Effector memory CD4-positive, alpha-beta T cell (primary cell): ENCODE measurements at places on chromosomes 3 and 15.

- DNase-seq, result no peak
Measured at GRCh38 chr3:74542441-74542840, 72.0 kb downstream of the CNTN3 start.

GRCh38 chr3:72102112-72102616, 317.2 kb upstream of the PROK2 start:
- no peak for DNase-seq

GRCh38 chr15:72865486-72865885, 81.9 kb upstream of the ADPGK start:
- no peak for DNase-seq

- DNase-seq, result no peak
Measured at GRCh38 chr3:58047826-58048225, 39.6 kb downstream of the FLNB start.

DNA sequence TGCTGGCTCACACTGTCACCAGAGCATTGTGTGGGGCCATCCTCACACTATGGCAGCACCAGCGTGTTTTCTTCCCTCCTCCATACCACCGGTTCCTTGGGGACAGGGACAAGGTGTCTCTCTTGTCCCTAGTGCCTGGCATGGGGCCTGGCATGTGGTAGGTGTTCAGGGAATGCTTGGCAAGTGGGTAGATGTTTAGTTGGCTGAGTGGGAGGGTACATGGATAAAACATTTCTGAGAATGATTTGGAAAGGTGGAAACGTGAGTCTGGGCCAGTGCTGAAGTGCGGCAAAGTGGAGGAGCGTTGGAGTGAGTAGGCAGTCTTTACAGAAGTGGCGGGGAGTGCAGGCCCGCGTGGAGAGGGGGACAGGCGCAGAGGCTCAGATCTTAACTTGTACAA, 15.0 kb downstream of the SNAPC5 start:
- no peak for DNase-seq

DNA sequence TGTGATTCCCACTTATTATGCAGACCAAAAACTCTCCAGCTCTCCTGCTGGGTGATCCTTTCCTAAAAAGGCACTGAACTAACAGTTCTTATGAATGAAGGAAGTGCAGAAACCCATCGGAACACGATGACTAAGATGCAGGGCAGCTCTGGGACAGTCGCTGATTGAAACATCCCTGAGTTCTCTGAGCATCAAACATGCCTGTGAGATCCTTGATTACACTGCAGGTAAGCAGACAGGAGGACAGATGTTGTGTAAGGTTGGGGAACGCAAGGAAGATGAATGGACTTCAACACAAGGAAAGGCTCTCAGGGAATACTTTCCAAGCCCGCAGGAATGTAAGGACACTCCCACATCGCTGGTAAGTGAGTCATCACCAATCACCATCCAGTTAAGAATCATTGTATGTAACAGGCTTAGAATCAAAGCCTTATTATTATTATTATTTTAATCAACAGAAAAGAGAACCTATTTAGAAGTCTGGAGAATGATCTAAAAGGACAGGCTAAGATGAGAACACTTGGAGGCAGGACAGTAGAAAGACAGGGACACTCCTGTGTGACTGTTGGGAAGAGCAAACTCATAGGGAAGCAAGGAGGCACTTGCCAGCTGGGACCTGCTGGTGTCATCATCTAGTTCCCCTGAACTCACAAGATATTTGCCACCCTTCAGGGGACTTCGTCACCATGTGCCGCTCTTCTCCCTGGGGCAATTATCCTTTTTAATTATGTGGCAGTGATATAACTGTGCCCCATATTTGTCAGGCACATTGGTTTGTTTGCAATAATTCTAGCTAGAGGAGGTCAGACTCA, 26.0 kb downstream of the TMEM158 start:
- DNase-seq, result no peak

DNA sequence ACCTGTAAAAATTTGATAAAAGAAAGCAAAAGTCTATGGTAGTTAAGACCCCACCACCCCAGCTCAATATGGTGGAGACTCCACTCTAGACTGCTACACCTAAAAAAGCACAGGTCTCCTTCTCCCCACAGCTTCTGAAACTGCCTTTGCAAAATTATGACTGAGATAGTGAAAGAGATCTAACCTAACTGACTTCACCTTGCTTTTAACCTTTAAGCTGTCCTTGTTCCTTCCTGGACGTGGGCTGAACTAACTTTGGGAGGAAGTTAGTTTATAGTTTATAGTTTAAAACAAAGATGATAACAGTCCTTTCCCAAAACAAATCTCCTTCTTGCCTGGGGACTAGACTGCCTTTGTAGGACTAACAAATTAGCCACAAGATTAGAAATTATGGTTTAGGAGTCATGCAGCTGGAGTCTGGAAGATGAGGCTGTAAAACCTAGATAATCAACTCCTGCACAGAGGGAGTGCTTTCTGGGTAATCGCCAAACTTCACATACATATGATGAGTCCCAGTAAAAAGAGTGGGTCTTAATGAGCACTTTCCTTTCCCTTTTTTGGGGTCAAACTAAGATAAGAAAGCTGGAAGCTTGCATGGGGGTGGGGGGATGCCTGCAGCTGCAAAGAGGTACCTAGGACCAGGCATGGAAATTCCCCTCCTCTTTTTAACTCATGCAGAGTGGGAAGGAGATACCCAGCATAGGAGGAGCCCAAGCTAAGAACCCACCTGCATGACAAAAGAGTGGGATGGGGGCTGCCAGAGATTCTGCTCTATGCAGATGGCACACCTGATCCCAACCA, 17.5 kb downstream of the CCR8 start:
- no peak for DNase-seq

- DNase-seq, result no peak
Measured at GRCh38 chr15:63023351-63023945, 19.1 kb upstream of the TPM1 start.

DNA sequence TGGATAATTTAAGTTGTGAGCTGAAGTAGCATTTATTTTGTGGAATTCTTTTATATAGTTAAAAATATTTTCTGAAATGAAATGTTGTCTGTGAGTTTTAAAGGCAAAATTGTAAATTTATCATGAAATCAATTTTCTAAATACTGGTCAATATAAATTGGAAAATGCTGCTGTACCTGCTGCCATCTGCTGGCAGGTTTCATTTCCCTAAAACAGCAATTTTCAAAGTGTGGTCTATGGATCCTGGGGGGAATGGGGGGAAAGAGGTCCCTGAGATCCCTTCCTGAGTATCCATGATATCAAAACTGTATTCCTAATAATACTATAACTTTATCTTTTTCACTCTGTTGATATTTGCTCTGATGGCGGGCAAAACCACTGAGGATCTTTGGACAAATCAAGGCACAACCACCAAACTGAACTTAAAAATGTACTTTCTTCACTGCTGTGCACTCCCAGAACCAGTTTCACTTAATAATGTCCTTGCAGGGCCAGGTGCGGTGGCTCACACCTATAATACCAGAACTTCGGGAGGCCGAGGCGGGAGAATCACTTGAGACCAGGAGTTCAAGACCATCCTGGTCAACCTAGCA, 17.2 kb upstream of the CCR4 start:
- DNase-seq, result no peak

DNA sequence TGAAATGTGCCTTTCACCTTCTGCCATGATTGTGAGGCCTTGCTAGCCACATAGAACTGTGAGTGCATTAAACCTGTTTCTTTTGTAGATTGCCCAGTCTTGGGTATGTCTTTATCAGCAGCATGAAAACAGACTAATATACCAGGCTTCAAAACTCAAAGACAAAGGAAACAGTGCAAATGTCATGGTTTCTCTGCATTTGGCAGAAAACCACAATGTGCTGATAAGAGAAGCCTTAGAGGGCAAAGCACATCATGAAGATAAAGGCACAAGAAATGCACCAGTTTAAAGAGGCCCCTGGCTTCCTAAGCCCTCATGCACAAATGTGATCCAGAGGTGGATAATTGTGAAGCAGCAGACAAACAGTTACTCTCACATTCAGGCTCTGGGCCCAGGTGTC, 259.2 kb downstream of the CPNE4 start:
- no peak for DNase-seq

DNA sequence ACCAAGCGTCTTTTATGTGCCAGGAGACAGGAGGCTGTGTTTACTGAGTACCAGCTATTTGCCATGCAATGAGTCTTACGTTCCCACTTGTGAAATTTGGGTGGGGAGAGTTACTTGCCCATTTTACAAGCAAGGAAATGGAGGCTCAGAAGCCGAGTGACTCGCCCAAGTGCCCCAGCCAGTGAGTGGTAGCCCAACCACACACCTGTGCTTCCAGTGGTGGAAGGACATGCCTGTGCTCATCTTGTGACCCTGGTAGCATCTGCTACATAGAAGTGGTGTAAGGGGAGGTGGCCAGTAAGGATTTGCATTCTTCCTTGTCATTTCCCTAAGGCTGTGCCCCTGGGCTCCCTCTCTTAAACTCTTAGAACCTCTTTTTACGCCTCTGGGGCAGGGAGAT, 49.3 kb downstream of the FBLN2 start:
- DNase-seq, result no peak

- no peak for DNase-seq
Measured at GRCh38 chr3:73549051-73549600, 75.6 kb downstream of the PDZRN3 start.

- DNase-seq, result no peak
Measured at GRCh38 chr3:129259612-129260477, 10.4 kb downstream of the COPG1 start.

GRCh38 chr3:140347151-140347550, 330.7 kb upstream of the TRIM42 start:
- DNase-seq, result no peak

DNA sequence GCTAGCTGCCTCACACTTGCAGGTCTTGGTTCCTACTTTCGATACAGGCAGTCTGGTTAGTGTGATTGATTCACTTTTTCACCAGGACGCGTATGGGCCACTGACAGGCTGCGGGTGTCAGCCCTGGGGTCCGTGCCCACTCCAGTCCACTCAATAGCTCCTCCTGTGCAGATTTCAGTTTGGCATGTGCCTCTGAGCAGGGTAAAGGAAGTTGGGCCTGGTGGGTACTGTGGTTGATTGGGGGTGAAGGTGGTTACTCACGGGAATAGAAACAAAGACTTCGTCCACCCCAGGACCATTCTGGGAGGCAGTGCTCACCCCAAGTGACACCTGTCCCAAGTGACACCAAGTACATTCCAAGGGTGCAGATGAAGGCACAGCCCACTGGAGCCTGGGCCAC, 62.3 kb downstream of the EPHB1 start:
- no peak for DNase-seq

- DNase-seq, result no peak
Measured at GRCh38 chr3:45261333-45262110, 35.4 kb upstream of the TMEM158 start.

GRCh38 chr3:152193673-152194267, 75.0 kb upstream of the MBNL1 start:
- DNase-seq, result no peak

GRCh38 chr3:73432023-73432705, 192.6 kb downstream of the PDZRN3 start:
- no peak for DNase-seq

DNA sequence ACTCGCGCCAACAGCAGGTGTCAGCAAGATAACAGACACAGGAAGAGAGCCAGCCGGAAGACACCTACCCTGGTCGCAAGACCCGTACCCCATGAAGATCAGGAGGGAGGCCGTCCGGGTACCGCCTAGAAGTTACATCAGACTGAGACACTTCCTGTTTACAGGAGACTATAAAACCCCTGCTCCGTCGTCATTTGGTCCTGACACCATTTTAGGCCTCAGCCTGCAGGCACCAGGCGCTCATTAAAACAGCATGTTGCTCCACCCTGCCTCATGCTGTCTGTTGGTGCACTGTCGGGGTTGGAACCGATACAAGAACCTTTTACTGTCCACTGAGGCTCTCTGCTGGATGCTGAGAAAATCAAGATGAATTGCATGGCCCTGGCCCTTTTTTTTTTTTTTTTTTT, 15.6 kb upstream of the PRTG start:
- no peak for DNase-seq

DNA sequence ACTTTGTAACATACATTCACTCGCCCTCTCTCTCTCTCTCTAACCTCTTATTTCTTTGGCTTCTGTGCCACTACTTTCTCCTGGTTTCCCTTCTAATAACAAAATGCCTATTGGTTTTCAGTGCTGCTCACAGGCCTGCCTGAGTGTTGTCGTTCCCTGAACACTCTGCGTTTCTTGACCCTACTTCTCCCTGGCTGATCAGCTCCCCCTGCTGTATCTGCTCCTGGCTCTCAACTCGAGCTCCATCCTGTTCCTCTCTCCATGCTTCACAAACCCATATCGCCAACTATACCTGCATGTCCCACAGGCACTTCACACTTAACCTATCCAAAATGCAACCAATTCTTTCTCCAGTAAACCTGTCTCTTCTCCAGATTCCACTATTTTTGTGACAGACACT, 111.4 kb downstream of the OPA1 start:
- DNase-seq, result no peak

GRCh38 chr15:90787881-90788280, 70.7 kb downstream of the BLM start:
- DNase-seq, result no peak

DNA sequence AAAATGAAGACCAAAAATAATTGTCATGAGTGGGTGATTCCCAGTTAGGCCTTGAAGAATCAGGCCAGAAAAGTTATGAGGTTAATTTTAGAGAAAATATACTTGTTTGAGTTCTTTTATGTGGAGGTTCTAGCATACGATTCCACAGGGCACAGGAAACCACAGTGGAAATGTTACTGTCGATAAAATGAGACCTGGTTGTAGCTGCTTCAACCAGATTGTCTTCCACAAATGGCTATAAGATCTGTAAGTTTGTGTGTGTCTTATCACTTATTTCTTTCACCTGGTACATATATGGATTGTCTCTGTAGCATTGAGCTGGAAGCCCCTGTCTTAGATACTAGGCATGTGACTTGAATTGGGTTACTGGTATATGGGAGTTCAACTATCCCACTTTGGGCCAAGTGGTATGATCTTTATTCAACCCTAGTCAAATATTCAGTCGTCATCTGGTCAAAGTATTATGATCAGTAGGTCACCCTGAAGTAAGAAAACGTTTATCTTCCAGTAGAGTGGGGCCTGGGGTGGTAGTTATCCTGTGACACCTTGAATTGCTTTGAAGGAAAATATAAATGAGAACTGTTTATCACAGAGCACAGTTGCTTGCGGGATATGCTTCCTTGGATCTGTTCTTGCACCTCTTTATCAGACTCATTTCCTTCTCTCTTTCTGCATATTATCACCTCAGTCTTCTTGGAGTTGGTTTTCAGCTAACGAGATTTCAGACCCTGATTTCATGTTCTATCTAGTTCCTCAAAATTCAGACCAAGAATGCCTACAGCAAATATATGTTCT, 21.5 kb upstream of the ZNF609 start:
- no peak for DNase-seq

- DNase-seq, result no peak
Measured at GRCh38 chr15:33968224-33968623, at the start of gene CHRM5. TSS of gene CHRM5 (plus strand) at chr15:33968497. CDS start at chr15:34062718, 94,221 bp downstream.
